ENCODE measurements at places on chromosomes 2 and 18. TPM values are rescaled to one million over a fixed set of nuclear protein-coding genes. Genes with fewer than 3 reads are reported as not detected.

DNA sequence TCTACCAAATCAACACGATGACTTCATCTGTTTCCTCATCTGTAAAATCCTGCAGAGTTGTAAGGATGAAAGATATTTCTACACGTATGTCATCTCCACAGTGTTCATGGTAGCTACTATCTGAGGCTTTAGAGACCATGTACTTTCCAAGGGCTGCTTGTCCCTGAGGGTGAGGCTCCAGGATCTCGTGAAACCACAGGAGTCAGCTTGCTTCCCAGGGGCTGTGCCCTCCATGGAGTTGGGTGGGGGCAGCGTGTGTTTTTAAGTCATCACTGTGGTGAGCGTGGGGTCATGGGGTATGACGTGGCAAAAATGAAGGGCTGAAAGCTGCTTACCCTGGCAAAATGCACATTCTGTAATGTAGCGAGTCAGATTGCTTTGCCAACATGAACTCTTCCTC lies 81.6 kb downstream of the ASAP2 start:
- DNase-seq: peak; percentile 52

- no peak for DNase-seq
Observed at GRCh38 chr2:223954401-223954800, 2.9 kb upstream of the MRPL44 start.

- DNase-seq: no peak
Observed at GRCh38 chr2:117137371-117137770, 677.1 kb upstream of the DDX18 start.

DNA sequence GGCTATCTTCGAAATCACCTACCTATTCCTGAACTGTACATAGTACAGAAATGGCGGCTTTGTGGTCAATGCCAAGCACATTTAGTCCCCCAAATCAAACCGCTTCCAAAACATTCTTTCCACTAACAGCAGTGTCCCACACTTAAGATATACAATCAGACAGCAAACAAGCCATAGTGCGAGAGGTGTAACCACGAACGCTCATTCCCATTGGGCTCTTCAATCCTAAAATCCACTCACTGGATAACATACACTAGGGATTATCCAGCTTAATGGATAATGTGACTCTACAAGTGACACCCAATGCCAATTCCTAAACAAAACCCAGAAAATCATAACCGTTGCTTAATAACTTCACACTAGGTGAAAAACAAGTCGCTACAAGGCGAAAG lies 2.0 kb downstream of the XPO1 start:
- peak; percentile 63 for DNase-seq

DNA sequence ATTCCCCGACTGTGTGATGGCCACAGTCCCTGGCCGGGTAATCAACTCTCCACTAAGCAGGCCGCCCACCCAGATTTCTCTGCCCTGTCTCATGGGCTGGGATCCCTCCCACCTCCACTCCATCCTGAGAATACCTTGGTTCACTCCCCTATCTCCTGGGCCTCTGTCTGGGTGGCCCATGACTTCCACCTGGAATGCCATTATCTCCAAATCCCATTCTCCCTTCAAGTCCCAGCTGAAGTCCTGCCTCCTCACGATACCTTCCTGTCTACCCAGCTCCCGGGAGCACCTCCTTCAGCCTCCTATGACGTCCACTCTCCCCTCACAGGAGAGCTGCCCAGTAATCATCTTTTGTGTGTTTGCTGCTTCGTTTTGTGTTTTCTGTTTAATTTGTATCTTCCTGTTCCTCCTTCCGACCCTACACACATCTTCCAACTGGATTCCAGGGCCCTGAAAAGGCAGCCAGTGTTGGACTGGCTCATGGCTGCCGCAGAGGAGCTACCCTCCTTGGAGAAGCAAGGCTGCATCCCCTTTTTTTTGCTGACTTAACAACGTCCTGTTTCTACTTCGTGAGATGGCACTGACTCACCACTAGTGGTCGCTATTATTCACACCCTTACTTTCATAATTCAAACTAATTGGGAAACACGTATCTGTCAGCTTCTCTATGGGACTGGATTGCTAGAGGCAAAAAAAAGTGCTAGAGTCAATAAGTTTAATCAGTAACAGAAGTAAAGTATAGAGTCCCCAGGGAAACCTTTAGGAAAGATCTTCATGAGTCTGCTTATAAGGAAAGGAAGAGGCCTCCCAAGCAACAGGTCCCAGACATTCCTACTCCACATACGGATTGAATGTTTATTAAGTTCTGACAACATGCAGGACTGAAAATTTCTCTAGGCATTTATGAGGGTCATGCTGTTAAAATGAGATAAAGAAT lies 171.9 kb upstream of the GATA6 start:
- peak; percentile 46 for DNase-seq

DNA sequence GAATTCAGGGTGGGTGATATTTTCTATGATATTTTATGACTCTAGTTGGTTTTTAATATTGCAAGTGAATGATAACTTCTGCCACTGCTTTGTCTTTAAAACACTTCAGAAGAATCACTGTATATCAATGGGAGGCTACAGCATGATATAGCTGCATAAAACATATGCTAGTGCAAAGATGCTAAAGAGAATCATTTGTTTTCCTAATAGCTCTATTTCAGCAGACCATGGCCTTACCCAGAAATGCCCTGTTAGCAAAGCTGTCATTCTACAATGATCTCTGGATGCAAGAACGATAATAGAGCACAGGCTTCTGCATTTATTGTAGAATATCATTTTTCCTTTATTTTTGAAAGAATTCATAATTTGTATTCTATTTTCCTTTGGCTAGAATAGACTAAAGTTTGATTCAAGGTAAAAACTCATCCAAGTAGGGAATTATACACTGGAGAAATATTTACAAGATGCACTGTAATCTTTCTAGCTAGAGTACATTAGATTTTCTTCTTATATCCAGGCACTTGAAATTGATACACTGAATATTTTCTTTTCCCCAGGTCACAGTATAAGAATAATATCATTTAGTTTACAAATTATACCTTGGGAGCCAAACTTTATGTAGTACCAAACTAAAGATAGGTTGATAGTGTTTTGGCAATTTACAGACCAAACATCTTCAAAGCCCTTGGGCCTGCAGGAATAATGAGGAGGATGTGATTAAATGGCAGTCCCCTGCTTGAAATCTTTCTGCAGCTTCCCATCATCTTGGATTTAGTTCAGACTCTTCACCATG lies 252.6 kb upstream of the LINC00305 start:
- DNase-seq: no peak

GRCh38 chr2:24616616-24617015 lies 125.6 kb downstream of the NCOA1 start:
- DNase-seq: no peak

DNA sequence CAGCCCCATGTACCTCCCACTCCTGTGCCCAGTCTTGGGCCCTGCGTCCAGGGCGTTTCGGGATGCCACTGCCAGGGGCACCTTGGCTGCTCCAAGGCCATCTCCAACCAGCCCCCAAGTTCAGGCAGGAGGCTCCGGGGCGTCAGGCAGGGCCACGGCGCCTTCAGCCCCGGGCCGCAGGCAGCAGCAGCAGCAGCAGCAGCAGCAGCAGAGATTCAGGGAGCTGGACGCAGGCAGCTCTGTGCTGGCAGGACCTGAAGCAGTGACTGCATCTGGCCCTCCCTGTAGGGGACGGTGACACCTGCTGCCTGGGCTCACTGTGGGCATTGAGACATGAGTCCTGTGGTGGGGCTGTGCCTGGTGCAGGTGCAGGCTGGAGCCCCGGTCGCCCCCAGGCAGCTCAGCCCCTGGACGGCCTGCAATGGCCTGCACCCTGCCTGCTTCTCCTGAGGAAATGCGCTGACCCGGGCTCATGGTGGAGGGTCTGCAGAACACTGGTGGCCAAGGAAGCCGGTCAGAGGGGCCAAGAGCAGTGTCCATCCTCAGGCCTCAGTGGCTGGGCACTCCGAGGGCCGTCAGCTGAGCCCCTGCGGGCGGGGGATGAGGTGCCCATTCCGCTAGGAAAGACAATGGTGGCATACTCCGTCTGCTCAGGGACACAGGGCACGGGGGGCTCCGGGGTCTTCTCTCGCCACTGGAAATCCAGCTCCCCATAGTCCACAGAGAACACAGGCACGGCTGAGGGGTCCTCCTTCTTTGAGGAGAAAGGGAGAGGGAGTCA lies 8.0 kb downstream of the PDCD1 start:
- no peak for DNase-seq

The GDF7 gene
- not detected for total RNA-seq

Measured in Panc1 (cell line).